ENCODE measurements at places on chromosomes 4 and X. TPM values are rescaled to one million over a fixed set of nuclear protein-coding genes. Genes with fewer than 3 reads are reported as not detected.
A peak's percentile ranks its signal among the peaks of the same experiment; 100 is the strongest.

The DCAF12L1 gene
- 1.8 TPM for total RNA-seq

The L1CAM gene
- 4.4 TPM for total RNA-seq

DNA sequence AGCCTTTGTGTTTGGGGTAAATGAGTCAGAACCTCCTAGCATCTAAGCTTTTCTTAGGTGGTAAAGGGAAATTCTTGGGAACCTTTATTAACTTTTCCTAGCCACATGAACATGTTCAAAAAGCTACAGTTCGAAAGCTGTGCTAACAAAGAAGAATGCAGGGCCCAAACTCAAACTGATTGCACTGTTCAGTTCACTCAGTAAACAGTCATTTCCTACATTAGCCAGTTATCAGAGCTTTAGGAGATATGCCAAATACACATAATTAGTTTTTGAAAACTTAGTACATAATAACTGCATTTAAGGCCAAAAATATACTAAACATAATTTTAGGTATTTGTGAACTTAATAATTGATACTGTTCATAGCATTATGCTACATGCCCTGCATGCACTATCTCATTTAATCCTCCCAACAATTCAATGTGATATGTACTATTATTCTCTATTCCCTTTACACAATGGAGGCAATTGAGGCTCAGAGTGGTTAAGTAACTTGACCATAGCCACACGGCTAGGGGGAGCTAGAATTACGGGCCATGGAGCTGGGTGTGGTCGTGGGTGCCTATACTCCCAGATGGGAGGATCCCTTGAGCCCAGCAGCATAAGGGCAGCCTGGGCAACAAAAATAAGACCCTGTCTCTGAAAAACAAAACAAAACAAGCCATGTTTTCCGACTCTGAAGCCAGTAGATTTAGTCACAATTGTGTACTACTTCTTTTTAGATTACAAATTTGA, 43.9 kb upstream of the PDGFRA start:
- DNase-seq: no peak

DNA sequence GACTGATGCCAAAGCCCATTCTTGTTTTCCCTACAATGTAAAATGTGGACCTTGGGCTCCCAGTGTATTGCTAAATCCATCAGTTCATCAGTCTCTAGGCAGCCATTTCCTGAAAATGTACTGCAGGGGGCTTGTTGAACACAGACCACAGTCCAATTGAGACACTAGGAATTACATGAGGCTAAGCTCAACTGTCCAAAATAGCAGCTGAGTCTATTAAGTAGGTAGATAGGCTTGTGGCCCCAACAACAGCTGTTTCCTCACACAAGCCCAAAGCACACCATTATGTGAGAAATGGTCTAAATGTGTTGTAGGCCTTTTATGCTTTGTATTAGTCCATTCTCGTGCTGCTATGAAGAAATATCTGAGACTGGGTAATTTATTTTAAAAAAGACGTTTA, 60.0 kb upstream of the PAK3 start:
- no peak for DNase-seq

- no peak for DNase-seq
Observed at GRCh38 chr4:15653864-15654592, 1.1 kb downstream of the FBXL5 start.

The ZNF141 gene
- 17.1 TPM for total RNA-seq

The C4orf36 gene
- 0.57 TPM for total RNA-seq

GRCh38 chr4:47945930-47946726, 31.7 kb upstream of the NFXL1 start:
- DNase-seq: no peak

DNA sequence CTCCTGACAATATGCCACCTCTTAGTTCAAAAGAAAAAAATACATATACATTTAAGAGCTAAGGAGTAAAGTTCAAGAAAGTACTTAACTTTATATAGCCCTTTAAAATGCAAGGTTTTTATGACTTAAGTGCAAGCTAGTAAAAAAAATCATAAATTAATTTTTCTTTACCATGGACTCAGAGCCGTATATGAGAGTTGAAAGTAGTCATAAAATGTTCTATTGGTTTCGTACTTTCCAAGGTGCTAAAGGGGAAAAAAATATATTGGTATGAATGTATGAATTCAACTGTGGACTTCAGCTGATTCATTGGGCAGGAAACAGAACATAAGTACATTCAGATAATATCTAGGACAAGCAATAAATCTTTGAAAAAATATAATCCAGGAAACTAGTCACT, 869.8 kb upstream of the AGA start:
- no peak for DNase-seq

GRCh38 chr4:52408032-52408431, 251.1 kb downstream of the USP46 start:
- DNase-seq: no peak

- no peak for DNase-seq
Observed at GRCh38 chr4:159341522-159341921, 238.6 kb downstream of the RAPGEF2 start.

- no peak for DNase-seq
Observed at GRCh38 chr4:130131536-130131935, 1035.6 kb downstream of the C4orf33 start.

- no peak for DNase-seq
Observed at GRCh38 chrX:23525531-23525930, 141.8 kb upstream of the PRDX4 start.

DNA sequence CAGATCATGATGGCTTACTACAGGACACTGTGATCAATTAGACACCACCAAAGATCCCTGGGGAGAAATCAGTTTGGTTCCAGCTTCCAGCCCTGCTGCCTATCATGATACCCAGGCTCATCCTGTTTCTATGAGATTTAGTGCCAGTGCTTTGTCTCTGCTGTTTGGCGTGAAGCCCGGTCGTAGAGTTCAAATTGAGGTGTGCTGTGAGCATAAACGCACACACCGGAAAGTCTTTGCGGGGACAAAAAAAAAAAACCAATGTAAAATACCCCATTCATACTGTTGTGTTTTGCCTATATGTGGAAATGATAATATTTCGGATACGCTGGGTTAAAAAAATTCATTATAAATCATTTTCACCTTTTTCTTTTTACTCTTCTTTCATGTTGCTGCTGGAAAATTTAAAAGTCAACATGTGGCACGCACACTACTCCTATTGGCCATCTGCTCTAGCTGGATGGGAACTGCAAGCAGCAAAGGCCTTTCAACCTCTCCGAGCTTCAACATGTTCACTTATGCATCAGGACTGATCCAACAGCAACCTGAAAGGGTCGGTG, 607 bp upstream of the DKC1 start:
- DNase-seq: no peak

The GAGE13 gene
- not detected for total RNA-seq

DNA sequence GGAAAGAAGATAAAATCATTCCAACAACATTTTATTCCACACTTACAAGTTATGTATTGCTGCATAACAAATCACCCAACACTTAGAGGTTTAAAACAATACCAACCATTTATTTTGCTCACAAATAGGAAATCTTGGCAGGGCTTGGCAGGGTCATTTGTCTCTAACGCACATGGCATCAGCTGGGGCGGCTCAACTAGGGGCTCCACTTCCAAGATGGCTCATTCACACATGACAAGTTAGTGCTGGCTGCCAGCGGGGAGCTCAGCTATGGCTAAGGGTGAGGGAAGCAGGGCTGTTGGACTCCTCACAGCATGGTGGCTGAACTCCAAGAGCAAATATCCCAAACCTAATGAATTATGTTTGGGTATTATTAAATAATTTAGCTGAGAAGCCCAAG, 377.0 kb downstream of the ZNF674 start:
- no peak for DNase-seq

GRCh38 chrX:312621-313331, 5.8 kb downstream of the GTPBP6 start:
- DNase-seq: peak; percentile 77

GRCh38 chrX:150508451-150509367, 59.7 kb upstream of the MTM1 start:
- peak; percentile 87 for DNase-seq

The TMEM33 gene
- total RNA-seq: 34.7 TPM

All from posterior vena cava (tissue), 2 donors.